ENCODE measurements at places on chromosomes 7 and 10.
A peak's percentile ranks its signal among the peaks of the same experiment; 100 is the strongest.

DNA sequence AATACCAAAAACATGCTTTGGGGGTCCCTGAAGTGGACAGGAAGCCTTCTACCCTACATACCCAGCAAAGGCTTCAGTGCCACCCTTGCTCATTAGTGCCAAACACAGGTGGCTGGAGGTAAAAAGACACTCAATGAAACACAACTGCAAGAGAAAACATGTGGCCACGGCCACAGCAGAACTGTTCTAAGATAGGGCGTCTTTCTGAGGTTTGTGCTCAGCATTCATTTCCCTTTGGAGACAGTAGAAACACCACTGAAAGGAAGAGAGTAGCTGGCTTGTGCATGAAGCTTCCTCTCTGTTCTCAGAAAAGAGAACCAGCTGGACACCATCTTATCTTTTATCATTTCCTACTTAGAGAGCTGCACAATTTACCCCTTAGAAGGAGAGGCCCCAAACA lies 143.0 kb downstream of the PLXNA4 start:
- no peak for DNase-seq

DNA sequence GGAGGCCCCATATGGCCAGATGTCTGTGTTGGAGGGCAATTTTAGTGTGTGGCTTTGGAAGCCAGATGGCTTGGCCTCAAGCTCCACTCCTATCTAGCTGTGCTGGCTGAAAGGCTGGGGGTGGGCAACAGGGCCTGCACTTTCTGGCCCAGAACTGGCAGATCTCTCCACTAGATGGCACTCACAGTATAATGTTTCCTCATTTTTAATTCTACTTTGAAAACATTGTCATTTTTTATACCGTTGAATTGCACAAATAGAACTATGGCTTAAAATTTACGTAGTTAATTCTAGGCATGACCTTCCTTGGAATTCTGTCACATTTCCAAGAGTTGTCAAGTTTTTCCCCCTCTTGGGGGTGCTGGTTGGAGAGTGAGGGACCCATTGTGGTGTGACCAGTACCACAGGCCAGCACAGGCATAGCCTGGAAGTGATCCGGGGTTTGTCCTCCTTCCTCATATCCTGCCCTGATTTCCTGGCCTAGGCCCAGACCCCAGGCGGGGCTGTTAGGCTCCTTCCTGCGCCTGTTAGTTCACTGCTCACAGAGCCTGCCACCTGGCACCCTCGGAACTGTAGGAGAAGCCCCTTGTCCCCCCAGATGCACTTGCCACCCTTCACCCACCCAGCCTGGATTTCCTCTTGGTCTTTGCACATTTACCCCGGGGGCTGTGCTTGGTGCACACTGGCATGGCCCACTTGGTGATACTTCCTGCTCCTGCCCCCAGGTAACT lies 52.8 kb downstream of the ARHGAP22 start:
- peak; percentile 85 for DNase-seq

DNA sequence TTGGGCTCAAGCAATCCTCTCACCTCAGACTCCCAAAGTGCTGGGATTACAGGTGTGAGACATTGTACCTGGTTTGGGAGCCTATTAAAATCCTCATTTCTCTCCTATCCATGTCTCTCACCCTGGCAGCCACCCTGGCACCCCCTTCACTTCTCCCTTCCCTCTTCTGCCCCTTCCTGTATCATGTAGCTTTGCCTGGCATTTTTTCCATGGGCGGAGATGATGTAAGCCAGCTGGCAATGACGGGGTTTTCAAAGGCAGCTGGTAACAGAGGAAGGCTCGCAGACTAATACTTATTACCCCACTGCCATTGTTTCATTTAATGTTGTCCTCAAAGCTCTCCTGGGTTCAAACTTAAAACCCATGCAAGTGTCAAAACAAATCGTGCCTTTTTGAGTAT lies 61.9 kb downstream of the RGS10 start:
- no peak for DNase-seq

- DNase-seq, result no peak
Observed at GRCh38 chr10:11560076-11560709, 51.3 kb downstream of the USP6NL start.

- DNase-seq, result no peak
Observed at GRCh38 chr7:36216063-36216684, 63.1 kb downstream of the EEPD1 start.

Data from WERI-Rb-1 (cell line).